ENCODE measurements at places on chromosomes 1 and 21.

- DNase-seq, result no peak
Observed at GRCh38 chr1:110606657-110607535, 738 bp upstream of the KCNA2 start.

DNA sequence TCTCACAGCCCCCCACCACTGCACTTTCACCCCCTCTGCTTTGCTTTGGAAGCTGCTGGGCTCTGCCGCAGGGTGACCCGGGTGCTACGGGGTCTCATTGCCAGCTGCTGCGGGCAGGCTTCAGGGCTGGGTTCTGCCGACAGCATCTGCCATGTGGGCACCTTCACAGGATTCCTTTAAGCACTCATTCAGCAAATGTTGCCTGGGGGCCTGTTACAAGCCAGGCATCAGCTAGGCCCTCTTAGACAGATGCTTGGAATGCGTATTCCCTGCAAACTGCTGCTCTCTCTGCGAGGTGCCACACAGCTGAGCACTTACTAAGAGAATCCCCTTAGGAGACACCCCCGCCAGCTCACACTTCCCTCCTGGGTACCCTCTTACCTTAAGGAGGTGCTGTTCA, 29.2 kb downstream of the COL16A1 start:
- DNase-seq, result no peak

DNA sequence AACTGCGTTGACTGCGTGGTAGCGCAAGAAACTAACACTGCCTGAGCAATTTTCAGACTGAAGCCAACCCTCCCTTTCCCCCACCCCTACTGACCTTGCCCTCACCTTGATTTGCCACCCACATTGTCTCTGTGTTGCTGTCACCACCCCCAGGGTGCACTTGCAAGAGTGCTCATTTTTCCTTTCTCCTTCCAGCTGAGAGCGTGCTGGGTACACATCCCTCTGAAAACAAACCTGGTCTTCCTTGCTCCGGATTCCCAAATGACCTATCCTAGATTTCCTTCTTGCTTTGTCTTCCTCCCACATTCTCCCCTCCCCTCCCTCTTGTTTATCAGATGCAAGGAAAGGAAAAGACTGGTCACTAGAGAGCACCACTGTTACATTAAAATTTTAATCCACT, 24.2 kb downstream of the MPZ start:
- DNase-seq, result no peak

DNA sequence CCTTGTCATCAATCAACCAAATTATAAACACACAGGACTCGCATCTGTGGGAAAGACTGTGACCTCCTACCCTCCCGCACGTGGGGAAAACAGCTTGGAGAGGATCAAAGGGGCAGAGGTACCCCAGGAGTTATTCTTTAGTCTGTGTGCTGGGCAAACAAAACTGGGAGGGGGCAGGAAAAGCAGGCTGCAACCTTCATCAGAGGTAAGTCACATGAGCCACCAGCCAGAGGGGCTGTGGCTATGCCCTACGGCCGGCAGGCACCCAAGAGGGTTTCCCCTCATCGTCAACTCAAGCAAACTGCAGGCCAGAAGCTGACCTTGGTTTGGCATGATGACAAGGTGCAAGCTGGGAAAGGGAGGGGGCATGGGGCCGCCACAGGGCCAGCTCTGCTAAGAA, 12.5 kb downstream of the SMIM12 start:
- no peak for DNase-seq

GRCh38 chr1:27963393-27963792, 3.6 kb downstream of the XKR8 start:
- no peak for DNase-seq

DNA sequence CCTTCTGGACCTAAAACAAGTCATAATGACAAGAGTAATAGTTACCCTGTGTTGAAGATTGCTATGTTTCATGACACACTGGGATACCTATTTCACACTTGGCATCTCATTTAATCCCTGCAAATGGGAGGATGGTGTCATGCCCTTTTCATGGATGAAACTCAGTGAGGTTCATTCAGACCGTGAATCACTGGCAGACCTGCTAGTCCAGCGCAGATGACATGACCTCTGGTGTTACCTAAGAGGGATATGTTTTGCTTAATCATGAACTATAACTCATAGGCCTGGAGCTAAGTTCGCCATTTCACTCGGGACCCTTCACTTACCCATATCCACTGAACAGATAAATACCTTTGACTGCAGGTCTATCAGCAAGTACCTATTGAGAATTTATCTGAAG, 286.6 kb upstream of the FMN2 start:
- DNase-seq, result no peak

DNA sequence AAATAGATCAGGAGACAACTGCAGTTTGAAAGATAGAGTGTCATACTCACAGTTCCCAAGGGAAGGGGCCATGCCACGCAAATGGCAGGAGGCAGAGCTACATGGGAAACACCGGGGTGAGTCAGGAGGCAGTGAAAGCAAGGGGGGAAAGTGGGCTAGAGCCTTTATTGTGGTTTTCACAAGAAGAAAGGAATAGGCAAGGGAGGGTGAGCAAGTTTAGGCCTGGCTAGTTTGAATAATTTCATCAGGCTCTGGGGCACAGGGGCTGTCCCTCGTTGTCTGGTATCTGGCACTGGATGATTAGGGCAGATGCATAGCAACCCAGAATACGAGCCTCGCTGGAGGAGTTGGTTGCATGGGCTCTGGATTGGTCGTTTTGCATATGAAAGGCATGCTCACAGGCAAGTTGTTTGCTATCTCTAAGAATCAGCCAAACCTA, 17.0 kb upstream of the ITLN2 start:
- DNase-seq, result no peak

DNA sequence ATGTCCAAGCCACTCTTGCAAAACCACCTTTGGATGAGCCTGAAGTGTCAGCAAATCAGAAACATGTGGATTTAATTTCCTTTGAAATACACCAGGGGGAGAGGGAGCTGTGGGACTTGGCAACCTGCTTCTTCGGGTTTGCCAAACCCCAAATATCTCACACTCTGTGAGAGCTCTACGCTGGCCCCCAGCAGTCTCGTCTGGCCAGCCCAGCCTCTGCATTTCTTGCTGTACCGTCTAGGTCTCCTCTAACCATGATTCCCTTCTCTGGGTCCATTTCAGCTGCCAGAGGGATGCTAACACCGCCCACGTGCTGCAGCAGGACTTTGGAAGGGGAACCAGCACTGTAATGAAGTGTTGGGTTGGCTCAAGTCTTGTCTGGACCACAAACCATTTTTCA, 114.6 kb downstream of the MRPS6 start:
- DNase-seq, result no peak

DNA sequence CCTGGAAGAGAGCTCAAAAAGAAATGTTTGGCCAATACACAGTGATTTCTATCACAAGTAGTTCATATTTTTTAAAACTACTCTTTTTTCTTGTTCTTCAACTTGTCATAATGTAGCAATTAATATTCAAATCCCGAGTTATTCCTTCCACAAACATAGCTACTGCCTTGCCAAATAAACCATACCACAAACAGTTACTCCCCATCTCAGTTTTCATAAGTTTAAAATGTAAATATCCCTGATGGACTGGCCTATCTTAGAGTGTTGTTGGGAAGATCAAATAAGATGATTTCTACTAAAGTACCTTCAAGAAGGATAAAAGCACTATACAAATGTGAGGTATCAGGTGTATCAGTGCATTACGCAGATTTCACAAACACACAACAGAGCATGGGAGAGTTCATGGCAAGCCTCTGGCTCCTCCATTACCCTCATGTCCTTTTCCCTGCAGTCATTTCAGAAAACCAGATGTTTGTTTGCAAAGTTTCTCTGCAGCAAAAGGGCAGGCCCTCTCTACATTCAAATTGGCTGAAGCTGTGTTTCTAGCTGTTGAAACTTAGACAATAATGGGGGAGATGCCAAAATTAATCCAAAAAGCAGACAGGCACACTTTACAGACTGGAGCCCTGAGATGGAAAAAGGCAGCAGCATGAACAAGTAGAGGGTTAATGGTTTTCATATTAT, 16.1 kb downstream of the WLS start:
- DNase-seq, result no peak

GRCh38 chr1:181015251-181015615, 7.4 kb downstream of the STX6 start:
- DNase-seq, result no peak

- DNase-seq, result peak; percentile 18
Observed at GRCh38 chr21:37367703-37368540, 1.3 kb downstream of the DYRK1A start.

DNA sequence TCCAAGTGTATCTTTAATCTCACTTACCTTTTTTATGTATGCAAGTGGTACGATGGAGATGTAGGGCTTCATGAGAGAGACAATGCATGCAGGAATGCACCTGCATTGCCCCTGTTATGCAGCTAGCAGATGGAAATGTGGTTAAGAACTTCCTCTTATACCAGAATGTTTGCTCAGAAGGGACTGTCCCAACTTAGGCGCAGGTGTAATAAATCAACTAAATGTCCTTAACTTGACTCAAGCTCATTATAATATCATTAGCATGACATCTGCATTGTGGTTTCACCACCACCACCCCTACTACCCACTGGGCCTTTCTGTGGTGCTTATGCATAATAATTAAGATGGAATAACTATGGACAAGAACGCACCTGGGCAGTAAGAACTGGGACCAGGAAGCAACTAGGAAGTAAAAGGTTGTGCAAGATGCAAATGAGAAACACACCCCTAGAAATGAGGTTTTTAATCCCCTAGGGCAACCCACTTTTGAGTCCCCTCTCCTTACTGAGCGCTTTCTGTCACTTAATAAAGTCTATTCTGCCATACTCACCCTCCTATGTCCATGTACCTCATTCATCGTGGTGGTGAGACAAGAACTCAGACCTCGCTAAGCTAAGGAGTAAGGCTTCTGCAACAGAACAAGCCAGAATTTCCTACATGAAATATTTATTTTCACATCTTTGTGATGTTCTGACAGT, 1103.3 kb upstream of the B3GALT2 start:
- DNase-seq, result peak; percentile 16

GRCh38 chr1:51653127-51653526, 36.2 kb downstream of the OSBPL9 start:
- no peak for DNase-seq

GRCh38 chr1:110684491-110684890, 9.8 kb upstream of the KCNA3 start:
- no peak for DNase-seq

- DNase-seq, result no peak
Observed at GRCh38 chr1:154361357-154361756, 36.0 kb downstream of the ATP8B2 start.

- no peak for DNase-seq
Observed at GRCh38 chr1:18170444-18170843, 62.8 kb downstream of the IGSF21 start.

- DNase-seq, result no peak
Observed at GRCh38 chr21:38718481-38718880, 87.2 kb upstream of the ETS2 start.

DNA sequence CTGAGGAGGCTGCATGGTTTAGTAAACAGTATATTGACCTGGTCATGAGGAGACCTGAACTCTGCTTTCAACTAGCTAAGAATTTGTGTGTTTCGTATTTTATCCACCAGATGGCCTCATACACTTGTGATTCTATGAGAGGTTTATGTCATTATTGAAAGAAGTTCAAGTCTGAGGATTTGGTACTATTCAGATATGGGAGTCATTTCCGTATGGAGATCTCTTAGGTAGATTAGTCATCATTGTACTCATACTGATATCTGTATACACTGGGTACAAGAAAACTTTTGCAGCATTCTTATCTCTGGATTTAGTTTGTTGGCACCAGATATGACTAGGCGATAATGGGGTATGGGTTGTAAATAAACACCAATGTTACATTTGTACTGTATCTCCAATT, 26.6 kb downstream of the ATF6 start:
- no peak for DNase-seq

- DNase-seq, result no peak
Observed at GRCh38 chr1:228073061-228073856, 9.2 kb upstream of the ARF1 start.

GRCh38 chr1:194644528-194644927, 1458.1 kb upstream of the B3GALT2 start:
- no peak for DNase-seq

DNA sequence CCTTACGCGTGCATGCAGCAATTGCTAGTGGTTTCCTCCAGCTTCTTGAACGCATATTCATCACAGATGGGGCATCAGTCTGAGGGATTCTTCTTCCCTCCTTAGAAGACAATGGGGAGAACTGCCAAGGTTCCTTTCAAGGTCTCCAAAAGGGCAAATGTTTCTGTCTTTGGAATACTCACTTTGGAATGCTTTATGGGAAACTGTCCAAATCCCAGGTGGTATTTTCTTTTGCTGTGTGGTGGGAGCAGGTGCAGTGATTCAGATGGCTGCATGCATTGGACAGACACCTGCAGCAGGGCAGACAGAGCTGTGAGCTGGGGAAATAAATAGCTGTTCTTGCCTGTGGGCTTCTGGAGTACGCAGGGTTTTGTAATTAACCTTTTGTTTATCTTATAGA, 40.5 kb downstream of the URB2 start:
- DNase-seq, result no peak

DNA sequence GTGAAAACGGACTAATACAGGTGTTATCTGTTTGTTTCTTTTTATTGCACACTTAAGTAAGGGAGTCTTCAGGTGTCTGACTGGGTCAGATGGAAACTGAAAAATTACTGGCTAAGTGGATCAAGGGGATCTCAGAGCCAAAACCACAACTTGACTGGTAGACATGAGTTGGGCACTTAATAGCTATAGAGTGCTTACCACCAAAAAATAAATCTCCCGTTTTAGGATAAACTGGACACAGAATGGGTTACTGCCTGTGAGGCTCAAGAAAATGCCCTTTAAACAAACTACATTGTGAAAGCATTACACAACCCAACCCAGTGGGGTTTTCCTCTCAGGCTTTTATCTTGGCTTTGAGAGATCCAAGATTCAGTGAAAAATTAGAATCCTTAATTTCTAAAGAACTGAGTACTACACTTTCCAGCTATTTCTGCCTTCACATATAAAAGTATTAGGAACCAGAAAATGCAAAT, 134.0 kb upstream of the LYPLAL1 start:
- no peak for DNase-seq
